ENCODE measurements at places on chromosomes 1 and 21.

DNA sequence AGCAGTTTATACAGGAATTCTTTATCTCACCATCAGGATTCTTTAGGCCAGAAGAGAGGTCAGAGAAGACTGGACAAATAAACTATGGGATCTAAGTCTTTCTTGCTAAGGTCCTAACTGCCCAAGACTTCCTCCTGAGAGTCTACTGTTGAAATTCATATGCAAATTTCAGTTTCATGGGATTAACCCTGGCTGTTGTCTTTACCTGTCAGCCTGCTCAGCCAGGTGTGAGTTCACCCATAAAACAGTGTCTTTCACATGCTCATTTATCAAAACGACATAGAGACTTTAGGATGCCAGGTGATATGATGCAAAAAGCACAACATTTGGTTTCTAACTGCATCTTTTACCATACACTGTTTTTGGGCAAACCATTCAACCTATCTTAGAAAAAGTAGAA, 211.0 kb downstream of the PDE4B start:
- no peak for DNase-seq

DNA sequence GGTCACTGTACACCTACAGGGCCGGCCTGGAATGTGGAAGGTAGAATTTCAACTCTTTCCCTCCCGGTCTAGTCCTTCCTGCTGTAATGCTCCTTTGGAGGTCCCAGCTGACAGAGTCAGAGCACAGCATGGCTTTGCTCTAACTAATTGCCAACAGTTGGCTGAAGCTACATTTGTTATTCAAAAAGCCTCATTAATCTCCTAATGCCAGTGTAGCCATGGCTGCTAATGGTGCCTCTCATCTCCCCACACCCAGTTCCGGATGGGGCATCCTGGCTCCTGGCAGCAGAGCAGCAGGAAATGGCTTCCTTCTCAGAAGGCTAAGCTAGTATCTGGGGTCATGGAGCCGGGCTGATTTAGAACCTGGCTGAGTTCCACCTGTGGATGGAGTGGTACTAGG, 18.7 kb upstream of the CAMK1G start:
- no peak for DNase-seq

DNA sequence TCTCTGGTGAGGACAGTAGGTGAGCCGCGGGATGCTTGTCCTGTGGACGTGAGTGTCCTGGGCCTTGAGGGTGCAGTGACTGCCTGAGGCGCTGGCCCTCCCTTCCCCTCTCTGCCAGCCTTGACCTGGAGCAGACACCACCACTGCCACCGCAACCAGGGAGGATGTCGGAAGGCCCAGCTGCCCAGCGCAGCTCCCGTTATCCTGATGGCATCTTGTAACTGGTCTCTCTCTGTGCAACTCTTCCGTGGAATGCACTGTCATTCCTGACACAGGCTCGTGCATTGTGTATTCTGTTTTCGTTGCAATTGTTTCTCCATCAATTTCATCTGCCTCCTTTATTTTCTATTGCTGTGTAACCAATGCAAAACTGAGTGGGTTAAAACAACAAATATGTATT, 118.2 kb downstream of the PCBP3 start:
- no peak for DNase-seq

GRCh38 chr21:39153842-39154241, 29.4 kb downstream of the PSMG1 start:
- no peak for DNase-seq

- no peak for DNase-seq
Measured at GRCh38 chr1:220791285-220791684, 4.6 kb downstream of the MTARC1 start.

DNA sequence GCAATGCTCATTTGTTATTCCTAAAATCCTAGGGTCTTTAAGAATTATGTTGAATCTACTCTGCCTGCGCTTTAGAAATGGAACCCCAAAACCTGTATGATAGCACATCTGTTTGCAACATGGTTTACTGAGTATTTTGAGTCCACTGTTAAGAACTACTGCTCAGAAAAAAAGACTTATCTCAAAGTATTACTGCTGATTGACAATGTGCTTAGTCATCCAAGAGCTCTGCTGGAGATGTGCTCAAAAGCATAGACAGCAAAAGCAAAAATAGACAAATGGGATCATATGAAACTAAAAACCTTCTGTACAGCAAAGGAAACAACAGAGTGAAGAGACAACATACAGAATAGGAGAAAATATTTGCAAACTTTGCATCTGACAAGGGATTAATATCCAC, 107.0 kb downstream of the CTH start:
- DNase-seq, result no peak

DNA sequence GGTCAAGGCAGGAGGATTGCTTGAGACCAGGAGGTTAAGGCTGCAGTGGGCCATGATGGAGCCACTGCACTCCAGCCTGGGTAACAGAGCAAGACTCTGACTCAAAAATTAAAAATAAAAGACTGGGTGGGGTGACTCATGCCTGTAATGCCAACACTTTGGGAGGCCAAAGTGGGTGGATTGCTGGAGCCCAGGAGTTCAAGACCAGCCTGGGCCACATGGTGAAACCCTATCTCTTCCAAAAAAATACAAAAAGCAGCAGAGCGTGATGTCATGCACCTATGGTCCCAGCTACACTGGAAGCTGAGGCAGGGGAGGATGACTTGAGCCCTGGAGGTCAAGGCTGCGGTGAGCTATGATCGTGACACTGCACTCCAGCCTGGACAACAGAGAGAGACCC, 44.4 kb upstream of the COX20 start:
- no peak for DNase-seq

DNA sequence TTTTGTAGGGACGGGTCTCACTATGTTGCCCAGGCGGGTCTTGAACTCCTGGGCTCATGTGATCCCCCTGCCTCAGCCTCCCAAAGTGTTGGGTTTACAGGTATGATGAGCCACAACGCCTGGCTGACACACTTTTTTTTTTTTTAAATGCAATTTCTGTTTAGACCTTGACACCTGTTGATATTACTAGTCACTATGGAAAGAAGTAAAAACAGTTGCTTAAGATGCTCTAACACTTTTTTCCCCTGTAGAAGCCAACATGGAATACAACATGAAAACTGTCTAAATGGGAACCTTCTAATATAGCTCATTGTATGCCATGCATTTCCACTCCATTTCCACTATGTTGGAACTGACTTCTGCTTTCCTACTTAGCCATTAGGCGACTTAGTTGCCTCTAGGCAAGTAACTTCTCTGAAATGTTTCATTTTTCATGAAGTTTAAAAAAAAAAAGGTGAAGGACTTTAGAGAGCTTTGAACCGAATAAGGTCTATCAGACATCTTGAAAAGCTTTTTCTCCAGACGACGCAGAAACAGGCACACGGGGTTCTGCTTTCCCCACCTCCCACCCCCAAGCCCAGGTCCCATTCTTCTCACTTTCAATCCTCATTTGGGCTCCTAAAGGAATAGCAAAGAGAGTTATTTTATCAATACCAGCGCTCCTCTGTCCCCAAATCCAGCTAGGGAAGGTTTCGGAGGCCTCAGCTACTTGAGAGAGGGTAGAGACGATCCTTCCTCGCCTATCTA, 648 bp upstream of the DR1 start:
- DNase-seq, result no peak

DNA sequence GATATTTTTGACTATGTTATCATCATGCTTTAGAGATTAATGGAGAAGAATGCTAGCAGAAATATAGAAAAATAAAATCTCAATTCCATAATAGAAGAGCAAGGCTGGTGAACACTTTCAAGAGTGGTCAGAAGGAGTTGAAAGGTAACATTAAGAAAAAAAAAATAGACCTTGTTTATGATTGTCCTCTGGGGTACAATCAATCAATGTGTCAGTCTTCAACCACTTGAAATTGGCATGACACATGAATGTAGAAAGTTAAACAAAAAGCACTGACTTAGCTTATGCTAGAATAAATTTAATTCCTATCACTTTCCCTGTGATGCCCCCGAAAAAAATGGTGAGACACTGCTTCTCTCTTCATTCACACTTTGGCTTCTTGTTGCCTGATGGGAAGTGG, 750.3 kb upstream of the ADGRL2 start:
- no peak for DNase-seq

- DNase-seq, result no peak
Measured at GRCh38 chr1:27869719-27870085, 2.6 kb upstream of the THEMIS2 start.

DNA sequence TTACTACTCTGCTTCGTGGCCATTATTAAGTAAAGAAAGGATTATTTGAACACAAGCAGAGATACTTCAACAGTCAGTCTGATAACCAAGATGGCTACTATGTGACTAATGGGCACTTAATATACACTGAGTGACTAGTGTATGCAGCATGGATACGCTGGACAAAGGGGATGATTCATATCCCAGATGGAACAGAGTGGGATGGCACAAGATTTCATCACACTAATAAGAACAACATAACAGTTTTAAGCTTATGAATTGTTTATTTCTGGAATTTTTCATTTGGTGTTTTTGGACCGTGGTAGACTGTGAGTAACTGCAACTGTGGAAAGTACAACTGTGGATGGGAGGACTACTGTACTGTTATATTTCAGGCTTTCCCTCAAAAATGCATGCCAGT, 9.4 kb downstream of the ZCCHC17 start:
- no peak for DNase-seq

DNA sequence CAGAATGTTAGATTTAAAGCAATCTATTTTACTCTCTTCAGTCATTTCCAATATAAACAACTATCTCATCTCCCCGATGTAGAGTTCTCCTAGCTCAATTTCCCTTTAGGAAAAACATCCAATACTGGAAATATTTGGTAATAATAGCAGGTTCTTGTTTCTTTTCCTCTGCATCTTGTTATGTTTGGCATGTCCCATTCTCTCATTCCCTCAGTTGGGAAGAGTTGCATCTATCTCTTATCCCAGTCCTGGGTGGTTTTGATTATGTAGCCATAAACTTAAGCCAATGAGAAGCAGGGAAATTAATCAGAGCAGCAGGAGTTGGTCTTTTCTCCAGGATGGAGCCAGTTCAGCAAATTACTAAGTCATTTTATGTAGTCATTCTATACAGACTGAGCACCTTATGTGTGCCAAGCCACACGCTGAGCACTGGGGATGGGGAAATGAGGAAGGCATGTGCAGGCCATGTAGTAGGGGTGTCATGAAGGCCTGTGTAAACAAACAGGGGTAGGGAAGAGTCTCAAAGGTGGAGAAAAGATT, 418.2 kb upstream of the NFIA start:
- no peak for DNase-seq

GRCh38 chr1:186948535-186948934, 119.8 kb downstream of the PLA2G4A start:
- no peak for DNase-seq

GRCh38 chr1:236636017-236636416, 31.7 kb upstream of the HEATR1 start:
- DNase-seq, result no peak

GRCh38 chr1:30008998-30009657, 714.3 kb downstream of the MATN1 start:
- DNase-seq, result no peak

GRCh38 chr1:50531601-50532000, 108.4 kb upstream of the DMRTA2 start:
- DNase-seq, result no peak

DNA sequence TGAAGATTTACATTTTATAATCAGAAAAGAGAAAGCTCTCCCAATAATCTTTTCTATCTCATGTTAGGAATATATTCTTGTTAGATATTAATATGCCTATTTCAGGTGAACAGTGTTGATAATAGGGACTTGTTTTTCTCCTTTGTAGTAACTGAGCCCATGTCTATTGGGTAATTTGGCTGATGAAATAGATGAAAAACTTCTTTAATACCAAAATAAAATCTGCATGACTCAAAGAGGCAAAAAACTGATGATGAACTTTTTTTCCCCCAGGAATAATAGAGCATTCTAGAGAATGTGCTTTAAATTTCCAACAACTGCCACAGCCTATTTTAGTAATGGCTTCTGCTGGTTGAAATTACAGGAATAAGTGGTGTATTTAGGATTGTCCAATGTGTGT, 178.9 kb upstream of the GREM2 start:
- no peak for DNase-seq

- no peak for DNase-seq
Measured at GRCh38 chr1:30872948-30873263, 35.7 kb downstream of the SDC3 start.

GRCh38 chr1:245126530-245126929, 28.3 kb upstream of the KIF26B start:
- no peak for DNase-seq

- DNase-seq, result no peak
Measured at GRCh38 chr21:35113064-35113463, 64.0 kb upstream of the RUNX1 start.

DNA sequence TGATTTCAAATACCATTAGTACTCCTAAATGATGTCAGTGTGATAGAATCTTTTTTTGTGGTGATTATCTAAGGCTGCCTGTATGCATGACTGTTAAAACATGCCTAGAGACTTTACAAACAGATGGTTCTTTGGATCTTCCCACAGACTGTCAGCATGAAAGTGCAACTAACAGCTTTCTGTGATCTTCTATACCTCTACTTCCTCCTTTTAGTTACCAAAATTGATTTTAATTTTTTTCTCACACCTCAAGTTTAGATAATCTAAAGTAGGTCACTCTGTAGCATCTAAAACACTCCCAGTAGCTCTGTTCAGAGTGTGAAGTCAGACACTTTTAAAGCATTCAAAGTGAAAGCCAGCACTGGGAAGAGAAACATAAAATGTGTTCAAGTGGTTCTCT, 534.5 kb downstream of the PTPRC start:
- DNase-seq, result no peak

DNA sequence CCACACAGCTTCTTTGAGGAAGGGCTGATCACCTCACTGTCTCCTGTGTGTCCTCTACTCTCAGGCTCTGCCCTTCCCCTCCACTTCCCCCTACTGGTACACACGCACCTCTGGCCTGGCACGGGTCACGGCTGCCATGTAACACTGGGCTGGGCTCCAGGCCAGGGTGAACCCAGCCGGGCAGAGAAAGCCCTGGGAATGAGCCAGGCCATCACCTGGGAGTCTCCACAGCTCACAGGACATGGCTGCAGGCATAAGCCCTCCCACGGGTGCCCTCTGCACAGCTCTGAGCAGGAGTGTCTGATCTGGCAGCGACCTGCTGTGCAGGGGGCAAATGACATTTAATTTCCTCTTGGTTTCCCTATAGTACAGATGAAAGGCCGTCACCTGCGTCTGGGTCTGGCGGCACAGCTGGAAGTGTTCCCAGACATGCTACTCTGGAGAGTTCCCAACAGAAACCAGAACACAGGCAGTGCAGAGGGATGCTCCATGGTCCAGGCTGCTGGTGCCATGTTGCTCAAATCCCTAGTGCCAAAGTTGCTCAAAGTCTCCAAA, 61.2 kb downstream of the ERI3 start:
- DNase-seq, result no peak
